ENCODE measurements at places on chromosomes 11 and 22. TPM values are rescaled to one million over a fixed set of nuclear protein-coding genes. Genes with fewer than 3 reads are reported as not detected.

SCARF2 gene
- total RNA-seq, result 39.9 TPM

TTLL8 gene
- not detected for total RNA-seq

PHOX2A gene
- total RNA-seq, result not detected

OR8A1 gene
- total RNA-seq, result not detected

KRTAP5-10 gene
- total RNA-seq, result not detected

SLC17A6 gene
- not detected for total RNA-seq

CCDC34 gene
- 5.6 TPM for total RNA-seq

TYR gene
- total RNA-seq, result not detected

GLYATL1 gene
- 0.84 TPM for total RNA-seq

DEPDC7 gene
- total RNA-seq, result 0.55 TPM

MS4A12 gene
- not detected for total RNA-seq

KCNJ5 gene
- total RNA-seq, result 4.0 TPM

NNMT gene
- 470 TPM for total RNA-seq

CEND1 gene
- not detected for total RNA-seq

OR51I1 gene
- total RNA-seq, result not detected

MAJIN gene
- 0.68 TPM for total RNA-seq

TUB gene
- total RNA-seq, result 3.3 TPM

PLAAT5 gene
- 0.14 TPM for total RNA-seq

VPREB1 gene
- not detected for total RNA-seq

ROM1 gene
- 1.4 TPM for total RNA-seq

MS4A1 gene
- total RNA-seq, result not detected

FAM181B gene
- total RNA-seq, result 0.38 TPM

ROBO4 gene
- total RNA-seq, result 6.3 TPM

Measured in kidney epithelial cell (primary cell).